ENCODE measurements at places on chromosomes 13 and 19.

- DNase-seq, result no peak
Measured at GRCh38 chr13:27415116-27415515, 9.3 kb upstream of the GTF3A start.

DNA sequence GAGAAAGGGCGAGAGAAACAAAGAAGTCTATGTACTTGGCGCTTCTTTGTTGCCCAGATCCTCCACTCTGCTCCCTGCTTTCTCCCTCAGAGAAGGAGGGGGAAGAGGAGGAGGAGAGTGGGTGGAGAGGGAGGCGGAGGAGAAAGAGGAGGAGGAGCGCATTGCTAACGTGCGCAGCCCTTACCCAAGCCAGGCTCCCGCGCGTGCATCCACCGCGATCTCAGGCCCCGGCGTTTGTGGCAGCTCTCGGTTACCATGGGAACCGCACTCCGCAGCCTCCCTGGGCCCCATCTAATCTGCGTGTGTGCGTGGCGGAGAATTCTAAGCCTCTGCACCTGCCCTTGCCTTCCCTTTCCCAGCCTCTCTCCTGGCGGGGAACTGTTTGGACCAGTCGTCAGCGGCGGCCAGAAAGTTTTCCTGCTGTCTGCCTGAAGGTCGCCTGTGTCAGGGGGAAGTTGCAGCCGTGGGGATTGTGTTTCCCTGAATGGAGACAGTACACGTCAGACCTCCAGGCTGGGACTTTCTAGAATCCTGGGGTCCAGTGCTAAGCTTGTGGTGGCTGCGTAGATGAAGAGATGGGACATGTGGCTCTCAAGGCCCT lies at the start of gene ERICH6B:
Gene ERICH6B (minus strand): TSS at position 239 of the 601 bp plus-strand sequence. CDS start 18,734 bp downstream, outside the sequence.
- DNase-seq, result peak; percentile 36

GRCh38 chr19:16148443-16149229 lies 5.2 kb downstream of the HSH2D start:
- no peak for DNase-seq

- no peak for DNase-seq
Measured at GRCh38 chr19:33640773-33641172, 19.0 kb downstream of the CHST8 start.

GRCh38 chr13:66829803-66830202 lies 400.3 kb downstream of the PCDH9 start:
- DNase-seq, result no peak

GRCh38 chr13:42021851-42022250 lies 26.6 kb upstream of the DGKH start:
- DNase-seq, result no peak

- DNase-seq, result no peak
Measured at GRCh38 chr19:49847731-49848696, 2.9 kb upstream of the PTOV1 start.

DNA sequence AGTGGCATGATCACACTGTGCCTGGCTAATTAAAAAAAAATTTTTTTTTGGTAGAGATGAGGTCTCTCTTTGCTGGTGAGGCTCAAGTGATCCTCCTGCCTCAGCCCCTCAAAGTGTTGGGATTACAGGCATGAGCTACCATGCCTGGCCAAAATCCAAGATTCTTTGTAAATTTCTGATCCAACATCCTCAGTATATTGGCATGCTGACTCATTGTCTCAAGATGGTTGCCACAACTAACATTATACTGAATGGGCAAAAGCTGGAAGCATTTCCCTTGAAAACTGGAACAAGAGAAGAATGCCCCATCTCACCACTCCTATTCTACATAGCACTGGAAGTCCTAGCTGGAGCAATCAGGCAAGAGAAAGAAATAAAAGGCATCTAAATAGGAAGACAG lies 100.0 kb downstream of the KLF5 start:
- no peak for DNase-seq

- DNase-seq, result no peak
Measured at GRCh38 chr19:2806736-2807378, 12.8 kb upstream of the ZNF554 start.

GRCh38 chr19:3028305-3029064 lies 595 bp downstream of the TLE2 start:
- no peak for DNase-seq

- DNase-seq, result no peak
Measured at GRCh38 chr19:33022472-33023116, 42.1 kb downstream of the RHPN2 start.

- DNase-seq, result no peak
Measured at GRCh38 chr13:80037505-80037888, 303.4 kb downstream of the SPRY2 start.

GRCh38 chr13:46908501-46908900 lies 11.6 kb upstream of the HTR2A start:
- no peak for DNase-seq

DNA sequence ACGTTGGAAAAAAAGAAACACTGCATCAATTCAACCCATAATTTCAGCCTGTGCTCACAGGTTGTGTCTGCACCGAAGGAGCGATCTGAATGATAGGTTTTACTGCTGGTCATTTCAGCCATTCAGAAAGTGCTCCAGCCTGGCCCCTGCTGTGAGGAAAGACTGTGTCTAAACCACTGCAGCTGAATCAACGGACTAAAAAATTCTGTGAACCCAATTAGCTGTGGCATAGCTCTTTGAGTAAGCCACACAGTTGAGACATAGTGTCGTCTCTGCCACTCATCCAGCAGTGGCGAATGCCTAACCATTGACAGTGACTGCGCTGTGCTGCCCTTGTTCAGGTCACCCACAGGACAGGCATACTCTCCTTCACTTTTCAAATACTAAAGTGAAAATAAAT lies 179.8 kb downstream of the COG6 start:
- no peak for DNase-seq

DNA sequence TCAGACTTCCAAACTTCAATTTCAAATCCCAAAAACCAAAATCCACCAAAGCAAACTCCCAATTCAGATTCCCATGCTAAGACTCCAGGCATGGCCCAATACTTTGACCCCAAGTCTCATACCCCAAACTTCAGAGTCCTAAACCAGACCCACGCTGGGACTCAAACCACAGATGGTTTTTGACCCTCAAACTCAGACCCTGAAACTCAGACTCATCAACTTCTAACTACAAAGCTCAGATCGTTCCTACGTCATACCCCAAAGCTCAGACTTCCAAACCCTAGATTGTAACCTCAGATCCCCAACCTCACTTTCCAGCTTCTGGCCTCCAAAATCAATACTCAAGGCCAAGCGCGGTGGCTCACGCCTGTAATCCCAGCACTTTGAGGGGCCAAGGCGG lies 11.9 kb downstream of the RYR1 start:
- no peak for DNase-seq

DNA sequence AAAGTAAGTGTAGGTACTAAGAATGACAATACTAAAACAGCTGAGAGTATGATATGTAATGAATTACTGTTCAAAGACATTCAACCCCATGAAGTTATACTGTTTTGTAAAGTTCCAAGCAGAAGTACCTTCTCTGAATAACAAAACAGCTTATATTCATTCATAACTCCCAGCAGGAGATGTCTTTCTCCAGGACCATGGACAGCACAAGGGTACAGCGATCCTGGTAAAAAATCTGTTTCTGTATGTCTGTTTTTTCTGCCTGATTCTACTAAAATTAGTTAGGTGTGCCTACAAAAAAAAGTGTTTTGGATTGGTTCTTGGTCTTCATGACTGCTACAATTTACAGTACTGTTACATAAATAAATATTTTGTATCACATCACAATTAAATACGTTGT lies 172.5 kb upstream of the SLITRK5 start:
- DNase-seq, result no peak

- DNase-seq, result peak; percentile 59
Measured at GRCh38 chr19:6402837-6403608, 10.1 kb upstream of the GTF2F1 start.

DNA sequence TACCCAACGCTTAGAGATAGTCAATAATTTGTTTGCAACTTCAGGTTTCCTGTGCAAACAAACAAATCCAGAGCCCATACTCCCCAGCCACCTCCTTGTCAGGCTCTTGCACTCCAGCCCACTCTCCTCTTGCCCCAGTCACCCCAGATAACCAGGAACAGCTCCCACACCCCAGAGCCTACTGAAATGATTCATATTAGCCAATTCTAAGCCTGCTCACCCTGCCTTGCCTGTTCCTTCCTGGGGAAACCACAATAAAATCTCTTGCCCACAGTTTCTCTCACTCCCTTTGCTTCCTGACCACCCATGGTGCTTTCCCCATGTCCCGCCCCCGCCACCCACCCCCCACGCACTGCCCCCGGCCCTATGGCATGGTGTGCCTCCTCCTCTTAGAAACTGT lies 3.8 kb upstream of the ACTL9 start:
- DNase-seq, result no peak

- DNase-seq, result no peak
Measured at GRCh38 chr13:46633416-46633815, 80.4 kb downstream of the LRCH1 start.

- no peak for DNase-seq
Measured at GRCh38 chr13:41144576-41144975, 12.0 kb upstream of the KBTBD6 start.

GRCh38 chr13:107348471-107348870 lies 780.5 kb upstream of the ARGLU1 start:
- DNase-seq, result no peak

- DNase-seq, result no peak
Measured at GRCh38 chr19:38430931-38431330, 2.6 kb upstream of the RYR1 start.

DNA sequence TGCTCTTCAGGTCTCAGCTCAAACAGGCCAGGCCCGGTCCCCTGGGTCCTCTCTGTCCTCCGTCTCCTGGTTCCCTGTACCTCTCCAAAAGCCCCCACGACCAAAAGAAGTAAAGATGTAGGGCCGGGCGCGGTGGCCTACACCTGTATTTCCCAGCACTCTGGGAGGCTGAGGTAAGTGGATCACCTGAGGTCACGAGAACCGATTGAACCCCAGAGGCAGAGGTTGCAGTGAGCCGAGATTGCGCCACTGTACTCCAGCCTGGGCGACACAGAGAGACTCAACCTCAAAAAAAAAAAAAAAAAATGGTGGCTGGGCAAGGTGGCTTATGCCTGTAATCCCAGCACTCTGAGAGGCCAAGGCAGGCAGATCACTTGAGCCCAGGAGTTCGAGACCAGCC lies 22.0 kb upstream of the BCL3 start:
- DNase-seq, result no peak

- no peak for DNase-seq
Measured at GRCh38 chr19:28196101-28196500, 1016.9 kb downstream of the UQCRFS1 start.

DNA sequence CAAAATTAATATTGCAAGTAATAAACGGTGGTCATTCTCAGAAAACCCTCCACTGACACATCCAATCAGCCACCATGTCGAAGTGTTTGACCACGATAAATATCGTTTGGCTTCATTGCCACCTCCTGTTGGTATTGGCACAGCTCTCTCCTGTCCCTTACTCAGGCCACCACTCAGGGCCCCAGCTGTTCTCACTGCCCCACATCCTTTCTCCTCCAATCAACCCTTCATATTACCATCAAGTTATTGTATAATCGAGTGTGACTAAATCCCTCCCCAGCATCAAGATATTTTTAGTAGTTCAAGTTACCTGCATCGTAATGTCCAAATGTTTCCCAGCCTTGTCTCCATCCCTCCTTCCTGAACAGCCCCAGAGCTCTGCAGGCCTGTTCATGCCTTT lies 50.4 kb downstream of the SACS start:
- DNase-seq, result no peak

- peak; percentile 96 for DNase-seq
Measured at GRCh38 chr19:49443366-49444099, 2.2 kb upstream of the SLC17A7 start.

- DNase-seq, result peak; percentile 30
Measured at GRCh38 chr13:94596575-94596971, 621 bp upstream of the TGDS start.

DNA sequence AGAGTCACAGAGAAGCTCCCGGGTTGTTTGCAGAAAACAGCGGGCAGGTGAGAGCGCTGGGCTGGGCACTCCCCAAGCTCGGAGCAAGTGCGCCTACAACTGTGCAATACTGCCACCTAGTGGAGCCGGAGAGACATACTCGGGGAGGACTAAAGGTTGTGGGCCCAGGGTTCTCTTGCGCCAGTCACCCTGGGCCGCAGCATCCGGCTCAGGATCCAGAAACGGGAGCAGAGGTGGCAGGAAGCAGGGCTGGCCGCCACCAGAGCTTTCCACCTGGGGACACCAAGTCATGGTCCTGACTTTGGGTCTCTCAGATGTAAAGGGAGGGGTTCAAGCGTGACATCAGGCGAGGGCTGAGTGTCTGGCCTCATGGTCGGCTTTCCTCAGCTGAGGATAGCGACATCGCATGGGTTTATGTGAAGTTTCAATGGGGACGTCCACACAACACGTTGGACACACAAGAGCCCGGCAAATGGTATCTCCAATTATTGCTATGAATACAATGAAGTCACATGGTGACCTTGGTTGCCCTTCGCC lies 11.2 kb upstream of the KLK4 start:
- peak; percentile 62 for DNase-seq

DNA sequence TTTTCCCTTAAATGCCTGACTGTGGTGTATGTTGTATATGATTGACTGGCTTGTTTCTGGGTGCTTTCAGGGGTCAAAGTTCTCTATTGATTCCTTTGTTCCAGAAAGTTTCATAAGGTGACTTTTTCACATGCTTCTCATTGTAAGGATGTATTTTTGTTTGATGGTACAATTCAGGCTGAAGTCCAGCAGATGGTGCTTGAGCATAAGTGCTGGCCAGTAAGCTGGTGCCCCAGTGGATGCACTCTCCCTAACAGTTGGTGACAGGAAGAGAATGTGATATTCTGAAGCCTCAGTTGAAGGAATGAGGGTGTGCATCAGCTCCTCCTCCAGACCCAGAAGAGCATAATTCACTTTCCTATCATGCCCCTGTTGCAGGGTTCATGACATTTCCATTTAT lies 1941.6 kb upstream of the PRR20A start:
- no peak for DNase-seq

- DNase-seq, result no peak
Measured at GRCh38 chr19:13023656-13024055, 28.4 kb downstream of the NFIX start.

DNA sequence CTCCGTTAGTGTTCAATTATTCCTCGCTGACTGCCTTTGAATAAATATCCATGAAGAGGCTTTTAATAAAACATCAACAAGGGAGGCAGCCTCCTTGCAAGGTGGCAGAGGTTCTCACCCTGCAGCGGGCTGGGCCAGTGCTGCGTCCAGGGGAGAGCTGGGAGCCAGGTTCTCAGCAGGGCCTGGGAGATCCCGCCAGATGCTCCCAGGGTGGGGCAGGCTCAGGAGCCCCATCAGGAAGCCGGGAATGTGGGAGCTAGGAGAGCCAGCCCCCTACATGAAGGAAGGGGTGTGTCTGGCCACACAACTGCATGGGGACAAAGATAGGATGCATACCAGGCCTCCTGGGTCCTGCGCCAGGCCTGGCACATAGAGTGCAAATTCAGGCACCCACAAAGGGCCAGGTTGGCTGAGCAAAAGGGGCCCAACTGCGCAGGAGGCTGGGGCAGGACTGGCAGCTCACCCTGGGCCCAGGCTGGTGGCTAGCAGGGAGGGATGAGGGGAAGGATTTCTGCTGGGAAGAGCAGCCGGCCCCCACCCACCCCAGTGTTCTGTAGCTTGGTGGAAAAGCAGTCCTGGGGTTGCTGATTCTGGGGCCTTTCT lies 22.8 kb downstream of the VSTM2B start:
- DNase-seq, result no peak

Measured in left ventricle myocardium superior (tissue), 1 donor.